ENCODE measurements at places on chromosomes 12 and 14.

DNA sequence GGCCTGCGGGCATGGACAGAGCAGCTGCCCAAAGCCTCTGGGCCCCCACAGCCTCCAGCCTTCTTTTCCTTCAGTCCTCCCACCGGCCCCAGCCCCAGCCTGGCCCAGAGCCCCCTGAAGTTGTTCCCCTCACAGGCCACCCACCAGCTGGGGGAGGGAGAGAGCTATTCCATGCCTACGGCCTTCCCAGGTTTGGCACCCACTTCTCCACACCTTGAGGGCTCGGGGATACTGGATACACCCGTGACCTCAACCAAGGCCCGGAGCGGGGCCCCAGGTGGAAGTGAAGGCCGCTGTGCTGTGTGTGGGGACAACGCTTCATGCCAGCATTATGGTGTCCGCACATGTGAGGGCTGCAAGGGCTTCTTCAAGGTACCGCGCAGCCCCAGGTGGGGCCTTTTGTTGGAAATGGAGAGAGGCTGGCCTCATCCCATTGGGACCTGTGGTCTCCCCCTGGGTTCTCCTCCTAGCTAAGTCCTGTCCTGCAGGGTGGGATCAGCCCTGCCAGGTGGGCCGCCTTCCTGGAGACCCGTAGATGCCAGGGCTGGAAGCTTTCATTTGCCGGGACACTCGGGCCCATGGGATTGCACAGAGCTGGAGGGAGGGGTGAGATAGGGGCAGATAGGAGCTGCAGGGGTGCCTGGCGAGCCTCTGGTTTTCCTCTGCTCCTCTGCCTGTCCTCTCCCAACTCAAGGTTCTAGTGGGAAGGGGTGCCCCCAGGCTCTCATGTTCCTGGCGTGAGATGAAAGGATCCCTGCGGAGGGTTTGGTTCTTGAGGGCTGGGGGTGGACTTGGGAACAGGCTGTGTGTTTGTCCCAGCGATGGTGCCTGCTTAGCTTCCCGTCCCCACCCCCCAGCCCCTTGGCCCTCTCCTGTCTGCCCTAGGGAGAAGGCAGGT, 3.8 kb downstream of the NR4A1 start:
- DNase-seq: no peak

DNA sequence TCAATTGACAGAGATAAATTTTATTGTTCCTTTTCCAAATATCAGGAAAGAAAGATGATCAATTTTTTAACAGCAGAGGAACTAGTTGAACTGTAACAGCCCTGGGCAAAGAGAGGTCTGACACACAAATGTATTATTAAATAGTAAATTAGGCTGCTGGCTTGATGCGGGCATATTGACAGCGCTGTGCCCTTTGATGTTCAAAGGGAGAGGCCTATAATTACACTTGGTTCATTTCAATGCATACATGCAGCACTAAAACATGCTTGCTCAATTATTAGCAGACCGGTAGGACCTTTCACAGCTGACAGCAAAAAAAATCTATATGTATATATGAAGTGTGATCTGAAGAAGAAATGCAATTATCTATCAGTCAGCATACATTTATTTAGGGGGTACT, 219.8 kb downstream of the SLC2A13 start:
- no peak for DNase-seq

DNA sequence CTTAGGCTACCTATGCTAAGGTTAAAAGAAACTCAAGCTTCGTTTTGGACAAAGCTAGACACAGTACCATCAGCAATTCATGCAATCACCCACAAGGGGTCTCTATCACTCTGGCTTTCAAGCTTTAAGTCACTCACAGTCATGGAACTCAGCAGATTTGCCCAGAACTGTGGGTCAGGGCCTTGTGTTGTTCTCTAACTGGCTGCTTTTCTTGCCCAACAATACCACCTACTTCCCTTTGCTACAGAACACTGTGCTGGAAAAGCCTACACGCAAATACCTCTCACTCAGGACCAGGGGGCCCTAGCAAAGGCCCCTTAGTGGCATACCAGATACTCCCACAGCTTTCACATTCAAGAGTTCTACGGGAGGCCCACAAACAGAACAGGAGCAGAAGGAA, 9.1 kb downstream of the NEMP1 start:
- DNase-seq: peak; percentile 50

DNA sequence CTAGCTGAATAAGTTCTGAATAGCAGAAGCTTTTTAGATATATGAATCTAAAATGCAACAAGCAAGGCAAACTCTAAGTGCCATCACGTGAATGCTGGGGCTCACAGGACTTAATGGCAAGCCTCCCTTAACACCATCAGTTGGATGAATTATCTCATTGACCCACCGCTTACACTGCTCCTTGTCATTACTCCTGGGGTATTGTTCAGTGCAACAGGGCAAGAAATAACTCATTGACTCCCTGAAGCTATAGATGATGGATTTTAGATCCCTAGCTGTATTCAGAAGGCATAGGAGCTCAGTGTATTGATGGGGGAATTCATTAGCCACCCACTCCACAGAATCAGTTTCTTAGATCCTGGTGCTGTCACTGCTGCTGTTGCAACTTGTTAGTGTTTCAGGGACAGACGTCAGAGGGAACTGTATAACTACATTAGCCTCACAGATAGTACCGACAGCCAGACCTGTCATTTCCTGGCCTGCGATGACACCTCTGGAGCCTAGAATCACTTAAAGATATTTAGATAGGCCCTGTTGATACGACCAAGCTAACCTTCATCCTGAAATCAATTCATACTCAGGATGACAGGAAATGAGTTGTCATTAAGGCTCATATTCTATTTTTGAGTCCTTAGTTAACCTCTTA, 735.3 kb downstream of the DIO2 start:
- DNase-seq: no peak

GRCh38 chr14:28407031-28407825, 359.4 kb upstream of the FOXG1 start:
- no peak for DNase-seq

Measured in NCI-H1092 treated with DMSO at 0.1 percent for 48 hours (cell line).